ENCODE measurements at places on chromosomes 2 and 18. TPM values are rescaled to one million over a fixed set of nuclear protein-coding genes. Genes with fewer than 3 reads are reported as not detected.

DNA sequence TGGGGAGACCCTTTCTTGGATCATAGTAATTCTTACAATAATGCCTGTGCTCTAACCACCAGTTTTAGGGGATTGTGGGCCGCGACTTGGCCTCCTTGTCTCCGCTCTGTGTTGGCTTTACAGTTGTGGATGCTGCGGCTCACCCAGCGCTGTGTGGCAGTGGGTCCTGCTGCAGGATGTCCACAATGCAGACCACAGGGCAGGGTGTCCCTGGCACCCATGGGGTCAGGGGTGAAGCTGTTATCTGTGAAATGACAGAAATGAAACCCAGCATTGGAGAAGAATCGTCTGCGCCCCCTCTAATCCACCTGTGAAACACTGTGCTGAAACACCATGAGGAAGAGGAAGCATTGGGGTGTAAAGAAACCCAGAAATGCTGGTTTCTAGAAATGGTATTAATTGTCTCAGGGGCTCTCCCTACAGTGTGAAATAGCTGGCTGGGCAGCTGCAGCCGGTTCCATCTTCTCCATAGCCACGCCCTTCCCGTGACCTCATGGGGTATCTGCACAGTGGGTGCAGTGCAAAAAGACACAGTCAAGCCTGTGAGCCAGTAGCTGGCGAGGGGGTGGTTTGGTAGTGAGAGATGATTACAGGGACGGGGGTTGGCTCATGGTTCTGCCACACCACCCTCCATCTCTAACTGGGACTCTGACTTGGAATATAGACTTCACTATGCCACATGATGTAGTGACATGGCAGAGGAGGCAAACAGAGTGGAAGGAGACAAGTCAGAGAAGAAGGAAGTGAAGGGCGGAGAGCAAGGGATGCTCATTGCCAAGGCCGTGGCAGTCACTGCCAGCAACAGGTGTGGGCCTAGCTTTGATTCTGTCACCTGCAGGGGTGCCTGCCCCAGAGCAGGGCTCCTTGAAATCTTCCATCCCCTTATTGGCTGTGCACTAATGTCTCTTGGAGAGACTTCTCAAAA, 16.2 kb downstream of the INPP4A start:
- H3K36me3 ChIP-seq = peaks cover 49% of the 10 kb centered on the region
- H3K4me1 ChIP-seq = peaks cover 93% of the 10 kb centered on the region
- peak overlapping the region; percentile 97 for H3K27ac ChIP-seq
- no peaks in the 10 kb centered on the region for H3K27me3 ChIP-seq

DNA sequence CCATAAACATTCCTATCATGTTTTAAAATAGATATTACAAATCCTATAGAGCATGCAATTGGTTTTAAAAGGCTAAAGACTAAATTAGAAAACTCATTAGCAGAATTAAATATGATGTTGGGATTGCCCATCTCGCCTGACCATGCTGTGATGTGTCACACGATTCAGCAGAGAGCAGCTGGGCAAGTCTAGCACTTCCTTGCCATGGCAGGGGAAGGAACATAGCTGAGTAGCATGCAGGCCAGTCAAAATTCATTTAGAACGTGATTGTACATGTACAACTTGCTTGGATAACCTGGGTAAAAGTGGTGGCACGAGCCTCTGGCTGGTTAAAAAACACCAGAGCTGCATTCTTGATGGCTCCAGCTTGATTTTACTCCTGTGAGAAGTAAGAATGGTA, 81.3 kb downstream of the SCN3A start:
- H3K4me1 ChIP-seq = no peaks in the 10 kb centered on the region
- no peak overlapping the region for H3K4me3 ChIP-seq
- H3K27ac ChIP-seq = no peak overlapping the region
- no peak for DNase-seq

DNA sequence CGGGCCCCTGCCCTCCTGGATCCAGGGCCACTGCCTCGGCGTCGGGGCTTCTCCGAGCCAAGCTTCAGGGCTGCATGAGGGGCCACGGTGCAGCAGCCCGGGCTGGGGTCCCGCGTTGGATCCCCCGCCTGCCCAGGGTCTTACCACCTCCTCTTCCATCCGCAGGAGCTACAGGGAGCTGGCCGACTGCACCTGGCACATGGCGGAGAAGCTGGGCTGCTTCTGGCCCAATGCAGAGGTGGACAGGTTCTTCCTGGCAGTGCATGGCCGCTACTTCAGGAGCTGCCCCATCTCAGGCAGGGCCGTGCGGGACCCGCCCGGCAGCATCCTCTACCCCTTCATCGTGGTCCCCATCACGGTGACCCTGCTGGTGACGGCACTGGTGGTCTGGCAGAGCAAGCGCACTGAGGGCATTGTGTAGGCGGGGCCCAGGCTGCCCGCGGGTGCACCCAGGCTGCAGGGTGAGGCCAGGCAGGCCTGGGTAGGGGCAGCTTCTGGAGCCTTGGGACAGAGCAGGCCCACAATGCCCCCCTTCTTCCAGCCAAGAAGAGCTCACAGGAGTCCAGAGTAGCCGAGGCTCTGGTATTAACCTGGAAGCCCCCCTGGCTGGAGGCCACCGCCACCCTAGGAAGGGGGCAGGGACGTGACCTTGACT, 52.1 kb downstream of the RAMP1 start:
- H3K4me1 ChIP-seq = peaks cover 7% of the 10 kb centered on the region
- no peak overlapping the region for H3K27ac ChIP-seq
- H3K36me3 ChIP-seq = peaks cover 17% of the 10 kb centered on the region
- H3K27me3 ChIP-seq = no peaks in the 10 kb centered on the region
- DNase-seq = no peak

DNA sequence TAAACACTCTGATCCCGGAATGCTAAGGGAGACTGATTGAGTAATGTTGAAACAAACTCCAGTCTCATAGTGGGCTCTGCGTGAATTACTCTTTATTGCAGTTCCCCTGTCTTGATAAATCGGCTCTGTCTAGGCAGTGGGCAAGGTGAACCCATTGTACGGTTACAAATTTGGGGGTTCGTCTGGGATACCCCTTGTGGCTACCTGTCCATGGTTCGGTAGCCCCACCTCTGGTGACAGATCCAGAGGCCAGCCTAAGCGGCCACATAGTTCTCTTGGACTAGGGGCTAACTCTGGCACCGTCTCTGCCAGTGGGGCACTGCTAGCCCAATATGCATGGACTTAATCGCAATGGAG, 1.1 kb upstream of the STARD7 start:
- H3K27me3 ChIP-seq = no peaks in the 10 kb centered on the region
- peak overlapping the region; percentile 87 for H3K4me3 ChIP-seq
- no peak for DNase-seq
- peaks cover 39% of the 10 kb centered on the region for H3K4me1 ChIP-seq
- H3K36me3 ChIP-seq = peaks cover 23% of the 10 kb centered on the region
- peak overlapping the region; percentile 79 for H3K27ac ChIP-seq

Gene ANKRD30BL
- total RNA-seq = not detected

Gene FZD7
- total RNA-seq = 0.60 TPM

Gene TPRKB
- total RNA-seq = 32.9 TPM

Gene MBP
- total RNA-seq = 81.4 TPM
